ENCODE measurements at places on chromosomes 6 and 20.

- DNase-seq = no peak
Measured at GRCh38 chr6:16088409-16088808, 40.5 kb upstream of the MYLIP start.

DNA sequence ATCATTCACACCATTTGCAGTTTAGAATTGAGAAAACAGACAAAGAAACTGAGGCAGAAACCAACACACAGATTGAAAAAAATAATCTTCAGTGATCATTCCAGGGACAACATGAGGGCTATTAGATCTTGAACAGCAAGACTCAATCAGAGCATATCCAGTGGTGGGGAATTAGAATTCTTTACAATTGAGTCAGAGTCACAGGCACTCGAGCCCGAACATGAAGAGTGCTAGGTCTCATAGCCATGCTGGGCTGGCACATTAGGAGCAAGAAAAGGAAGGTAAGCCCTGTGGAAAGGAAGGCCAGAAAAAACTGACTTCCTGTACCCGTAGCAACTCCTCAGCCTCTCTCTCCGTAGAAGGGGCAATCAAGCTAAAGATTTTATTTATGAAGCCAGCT, 419.9 kb downstream of the HAO1 start:
- DNase-seq = no peak

GRCh38 chr6:20166210-20166609, 46.1 kb downstream of the MBOAT1 start:
- no peak for DNase-seq

GRCh38 chr20:58996226-58996611, 10.8 kb downstream of the CTSZ start:
- DNase-seq = no peak

DNA sequence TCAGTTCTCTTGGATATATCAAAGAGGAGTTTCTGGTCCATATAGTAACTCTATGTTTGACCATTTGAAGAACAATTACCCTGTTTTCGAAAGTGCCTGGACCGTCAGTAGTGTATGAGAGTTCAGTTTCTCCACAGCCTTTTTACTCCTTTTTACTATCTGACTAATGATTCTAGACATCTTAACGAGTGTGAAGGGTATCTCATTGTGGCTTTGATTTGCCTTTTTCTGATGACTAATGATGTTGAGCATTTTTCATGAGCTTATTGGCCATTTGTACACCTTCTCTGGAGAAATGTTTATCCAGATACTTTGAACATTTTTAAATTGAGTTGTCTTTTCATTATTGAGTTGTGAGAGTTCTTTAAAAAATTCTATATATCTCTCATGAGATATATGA, 114.9 kb upstream of the ATXN1 start:
- DNase-seq = no peak

- DNase-seq = no peak
Measured at GRCh38 chr6:34143884-34144580, 1.9 kb downstream of the GRM4 start.

- DNase-seq = no peak
Measured at GRCh38 chr6:132751306-132751705, 6.4 kb downstream of the VNN2 start.
